RPMI8226 (cell line): ENCODE measurements at places on chromosomes 3 and 15.

DNA sequence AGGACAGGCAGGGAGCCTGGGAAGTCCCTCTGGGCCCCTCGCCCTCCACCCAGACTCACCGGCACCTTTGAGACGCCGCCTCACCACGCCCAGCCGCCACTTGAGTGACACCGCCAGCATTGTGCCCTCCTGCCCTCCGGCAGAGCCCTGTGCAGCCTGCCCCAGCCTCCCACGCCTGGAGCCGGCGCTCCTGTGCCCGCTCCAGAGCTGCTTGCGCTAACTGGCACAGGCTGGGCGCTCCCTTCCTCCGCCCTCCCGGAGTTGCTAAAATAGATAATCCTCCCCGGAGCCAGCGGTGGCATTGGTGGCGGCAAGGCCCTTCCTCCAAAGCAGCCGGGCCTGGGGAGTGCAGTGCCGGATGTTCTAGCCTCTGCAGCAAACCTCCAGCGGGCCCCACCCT is 15.7 kb upstream of the GRIP2 start:
- DNase-seq, result peak; percentile 21

DNA sequence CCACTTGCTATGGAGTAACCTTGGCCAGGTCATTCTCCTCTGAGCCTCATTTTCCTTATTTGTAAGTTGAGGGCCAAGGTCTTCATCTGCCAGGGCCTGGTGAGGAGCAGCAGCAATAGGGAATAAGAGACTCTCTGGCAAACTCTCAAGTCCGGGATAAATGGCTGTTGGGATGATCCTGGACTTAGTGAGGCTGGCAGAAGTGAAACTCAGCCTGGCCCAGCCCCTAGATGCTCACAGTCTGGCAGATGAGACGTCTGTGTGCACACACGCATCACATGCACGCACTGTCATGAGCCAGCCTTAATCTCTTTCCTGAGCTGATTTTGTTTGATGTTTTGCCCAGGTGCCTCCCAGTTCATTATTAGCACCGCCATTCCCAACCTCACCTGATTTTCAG is 26.8 kb downstream of the SLC6A6 start:
- DNase-seq, result peak; percentile 24

DNA sequence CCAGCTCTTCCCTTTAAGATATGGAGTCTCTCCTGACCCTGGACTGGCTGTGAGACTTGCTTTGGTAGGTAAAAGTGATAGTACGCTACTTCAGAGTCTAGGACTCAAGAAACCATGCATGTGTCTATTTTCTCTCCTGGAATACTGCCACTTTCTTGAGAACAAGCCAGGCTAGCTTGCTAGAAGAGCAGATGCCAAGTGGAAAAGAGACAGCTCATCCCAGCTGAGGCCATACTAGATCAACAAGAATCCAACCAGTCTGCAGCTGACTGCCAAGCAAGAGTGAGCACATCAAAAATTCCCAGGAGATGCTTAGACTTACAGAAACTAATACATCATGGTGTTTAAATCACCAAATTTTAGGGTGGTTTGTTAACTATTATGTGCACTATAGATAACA is 208.3 kb upstream of the RBMS3 start:
- no peak for DNase-seq

- DNase-seq, result no peak
Observed at GRCh38 chr3:63988943-63989342, 34.4 kb downstream of the PSMD6 start.

GRCh38 chr15:48307586-48307985 is 23.6 kb upstream of the DUT start:
- no peak for DNase-seq
